Breast epithelium (tissue), 4 donors: ENCODE measurements at places on chromosomes 2 and 18.
A peak's percentile ranks its signal among the peaks of the same experiment; 100 is the strongest.

GRCh38 chr2:223494942-223495341 lies 107.2 kb downstream of the SCG2 start:
- H3K36me3 ChIP-seq = no peaks in the 10 kb centered on the region
- no peak for DNase-seq
- no peak overlapping the region for H3K4me3 ChIP-seq
- H3K27ac ChIP-seq = no peak overlapping the region

- no peak overlapping the region for H3K27ac ChIP-seq
- H3K36me3 ChIP-seq = no peaks in the 10 kb centered on the region
- H3K4me1 ChIP-seq = no peaks in the 10 kb centered on the region
- H3K27me3 ChIP-seq = no peaks in the 10 kb centered on the region
Observed at GRCh38 chr2:123747326-123747725, 277.8 kb upstream of the CNTNAP5 start.

- peak; percentile 53 for DNase-seq
- peak overlapping the region; percentile 98 for H3K27ac ChIP-seq
- no peaks in the 10 kb centered on the region for H3K36me3 ChIP-seq
- peaks cover 9% of the 10 kb centered on the region for H3K4me1 ChIP-seq
Observed at GRCh38 chr18:49814147-49814499, 790 bp upstream of the ACAA2 start.

GRCh38 chr2:16117791-16118610 lies 177.7 kb downstream of the MYCN start:
- no peaks in the 10 kb centered on the region for H3K4me1 ChIP-seq
- DNase-seq = no peak
- no peaks in the 10 kb centered on the region for H3K27me3 ChIP-seq
